ENCODE measurements at places on chromosomes 7 and 10.

GRCh38 chr10:30594077-30594476, 35.5 kb downstream of the LYZL2 start:
- DNase-seq = no peak

DNA sequence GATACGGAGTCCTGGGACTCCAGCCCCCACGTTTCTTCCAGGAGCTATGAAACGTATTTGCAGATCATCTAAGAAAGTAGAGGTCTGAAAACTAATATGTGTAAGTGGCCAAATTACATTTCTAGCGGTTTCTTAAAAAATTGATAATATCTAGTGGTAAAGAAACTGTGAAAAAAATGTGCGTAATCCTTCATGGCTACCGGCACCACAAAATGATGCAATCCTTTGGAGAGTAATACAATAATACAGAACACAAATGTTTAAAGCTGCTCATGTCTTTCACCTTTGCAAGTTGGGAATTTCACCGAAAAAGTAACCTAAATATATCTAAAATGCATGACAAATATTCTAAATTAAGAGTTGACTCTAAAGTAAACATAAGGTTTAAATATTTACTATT, 742.1 kb downstream of the GRID1 start:
- DNase-seq = no peak

DNA sequence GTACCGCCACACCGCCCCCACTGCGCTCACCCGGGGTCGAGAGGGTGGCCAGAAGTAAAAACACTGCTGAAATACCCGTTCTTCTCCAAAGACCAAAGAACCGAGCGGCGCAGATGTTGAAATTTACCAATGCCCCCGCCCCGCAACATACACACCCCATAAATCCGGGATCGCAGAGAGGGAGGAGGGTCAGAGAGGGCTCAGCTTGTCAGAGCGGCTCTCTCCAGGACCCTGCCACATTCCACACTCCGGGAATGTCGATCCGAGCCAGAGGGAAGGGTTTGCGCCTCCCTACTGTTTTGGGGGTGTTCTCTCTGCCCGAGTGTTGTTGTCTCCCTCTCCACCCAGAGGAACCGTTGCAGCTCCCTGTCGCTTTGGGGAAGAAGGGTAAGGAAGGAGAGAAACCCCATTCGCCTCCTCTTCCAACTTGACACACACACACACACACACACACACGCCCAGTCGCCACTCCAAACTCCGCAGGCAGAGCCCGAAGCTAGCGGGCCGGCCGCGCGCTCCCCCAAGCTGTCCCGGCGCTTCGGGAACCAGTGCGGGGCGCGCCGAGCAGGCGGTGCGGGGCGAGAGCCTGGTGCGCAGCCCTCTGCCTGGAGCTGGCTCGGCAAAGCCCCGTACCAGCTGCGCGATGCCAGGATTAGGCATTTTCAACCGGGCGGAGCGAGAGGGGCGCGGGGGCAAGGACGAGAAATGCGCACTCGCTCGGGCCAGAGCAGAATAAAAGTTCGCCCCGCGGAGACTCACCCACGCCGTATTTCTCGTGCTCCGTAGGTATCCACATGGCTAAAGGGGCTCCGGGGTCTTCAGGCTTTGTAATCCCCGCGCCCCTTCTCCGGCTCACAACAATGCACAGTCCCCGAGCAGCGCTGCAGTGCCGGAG, 609 bp downstream of the DOCK4 start:
- DNase-seq = peak; percentile 11

- no peak for DNase-seq
Measured at GRCh38 chr7:50068850-50069551, 24.0 kb downstream of the ZPBP start.

- DNase-seq = no peak
Measured at GRCh38 chr7:28297801-28298459, 114.4 kb upstream of the CREB5 start.

GRCh38 chr7:121484089-121484763, 88.1 kb upstream of the FAM3C start:
- DNase-seq = no peak

DNA sequence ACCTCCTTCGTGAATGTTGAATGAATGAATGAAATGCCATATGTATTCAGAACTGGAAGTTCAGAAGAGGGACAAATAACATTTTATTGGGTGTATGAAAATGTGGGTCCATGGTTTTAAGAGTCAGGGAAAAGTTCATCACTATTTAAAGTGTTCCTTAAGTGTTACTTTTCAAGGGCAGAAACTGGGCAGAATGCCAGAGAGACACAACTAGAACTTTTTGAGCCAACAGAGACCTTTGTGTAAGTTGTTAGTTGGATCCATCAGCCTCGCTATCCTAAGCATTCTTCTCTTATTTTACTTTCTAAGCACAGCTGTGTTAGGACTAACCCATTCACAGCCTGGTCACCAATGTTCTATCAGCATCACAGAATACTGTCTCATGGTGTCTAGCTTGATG, 13.6 kb upstream of the TAF3 start:
- DNase-seq = no peak

DNA sequence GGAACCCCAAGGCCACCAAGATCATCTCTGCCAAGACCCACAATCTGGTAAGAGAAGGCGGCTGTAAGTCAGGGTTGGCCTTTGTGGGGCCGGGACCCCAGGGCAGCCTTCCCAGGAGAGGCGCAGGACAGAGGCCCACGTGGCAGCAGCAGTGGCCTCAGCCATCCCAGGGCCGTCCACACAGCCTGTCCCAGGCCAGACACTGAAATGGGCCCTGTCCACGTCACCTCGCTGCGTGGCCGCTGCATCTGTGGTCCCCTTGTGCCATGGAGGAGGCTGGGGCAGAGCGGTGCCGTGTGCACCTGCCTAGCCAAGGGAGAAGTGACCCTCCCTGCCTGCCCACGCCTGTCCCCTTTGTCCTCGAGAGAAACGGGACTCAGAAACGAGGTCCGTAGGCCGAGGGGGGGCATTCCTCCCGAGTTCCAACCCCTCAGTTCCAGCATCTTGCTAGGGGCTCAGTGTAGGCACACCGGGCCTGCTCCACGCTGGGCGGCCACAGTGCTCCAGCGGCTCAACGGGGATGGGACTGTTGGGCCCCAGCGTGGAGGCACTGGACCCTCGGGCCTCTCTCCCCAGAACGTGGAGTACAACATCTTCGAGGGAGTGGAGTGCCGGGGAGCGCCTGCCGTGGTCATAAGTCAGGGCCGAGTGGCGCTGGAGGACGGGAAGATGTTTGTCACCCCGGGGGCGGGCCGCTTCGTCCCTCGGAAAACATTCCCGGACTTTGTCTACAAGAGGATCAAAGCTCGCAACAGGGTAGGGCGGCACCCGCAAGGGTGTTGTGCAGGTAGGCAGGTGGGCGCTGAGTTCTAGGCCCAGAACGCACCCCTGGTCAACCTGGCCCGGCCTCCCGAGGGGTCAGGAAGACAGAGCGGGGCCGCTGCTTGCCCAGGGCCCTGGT, 15.6 kb downstream of the DPYSL4 start:
- no peak for DNase-seq

Measured in activated T-cell treated with anti-CD3 and anti-CD28 coated beads for 24 hours (primary cell).